ENCODE measurements at places on chromosomes 2 and 18.

- DNase-seq = no peak
These were observed 200.9 kb upstream of the PKDCC start for GRCh38 chr2:41846962-41847361.

- no peak for DNase-seq
These were observed 65.7 kb downstream of the RRM2 start for GRCh38 chr2:10188211-10188610.

DNA sequence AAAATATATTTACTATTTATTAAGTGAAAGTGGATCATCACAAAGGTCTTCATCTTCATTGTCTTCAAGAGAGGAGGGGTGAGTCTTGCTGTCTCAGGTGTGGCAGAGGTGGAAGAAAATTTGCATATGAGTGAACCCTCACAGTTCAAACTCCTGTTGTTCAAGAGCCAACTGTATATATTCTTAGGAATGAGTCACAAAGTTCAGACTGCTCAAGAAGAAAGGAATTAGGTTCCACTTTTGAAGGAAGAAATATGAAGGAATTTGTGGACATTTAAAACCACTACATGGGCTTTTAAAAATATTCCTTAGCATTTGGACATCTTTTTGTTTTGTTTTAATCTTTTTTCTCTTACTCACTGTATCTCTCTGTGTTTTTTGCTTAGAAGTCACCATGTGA is 212.6 kb downstream of the INSIG2 start:
- DNase-seq = no peak

DNA sequence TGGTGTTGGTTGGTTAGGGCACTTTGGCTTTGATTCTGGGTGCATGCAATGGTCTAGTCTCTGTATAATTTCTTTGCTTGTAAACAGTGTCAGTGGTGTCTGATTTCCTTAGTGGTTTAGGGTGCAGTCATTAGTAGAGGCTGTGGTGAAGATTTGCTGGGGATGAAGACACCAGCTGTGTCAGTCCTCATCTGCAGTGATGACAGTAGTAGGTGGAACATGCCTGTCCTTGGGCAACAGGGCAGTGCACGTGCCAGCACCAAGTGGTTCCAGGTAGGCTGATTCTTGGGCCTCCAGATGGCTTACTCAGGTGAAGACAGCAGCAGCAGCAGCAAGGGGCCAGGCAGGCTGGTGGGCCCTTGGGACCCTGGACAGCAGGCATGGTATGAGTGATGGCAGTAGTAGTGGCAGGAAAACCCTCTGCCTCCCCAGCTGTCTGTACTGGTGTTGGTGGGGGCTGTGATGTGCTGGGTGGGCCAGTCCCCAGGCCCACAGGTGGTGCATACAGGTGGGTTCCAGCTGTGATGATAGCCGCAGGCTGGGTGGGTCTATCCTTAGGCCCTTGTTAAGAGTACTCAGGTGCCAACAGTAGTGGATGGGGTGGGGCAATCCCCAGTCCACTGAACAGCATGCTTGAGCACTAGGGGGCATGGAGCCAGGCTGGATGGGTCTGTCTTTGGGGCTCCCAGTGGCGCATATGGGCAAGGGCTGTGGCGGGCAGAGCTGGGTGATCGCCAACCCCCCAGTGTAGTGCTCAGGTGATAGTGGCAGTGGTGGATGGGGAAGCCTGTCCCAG is 140.7 kb upstream of the THUMPD2 start:
- DNase-seq = no peak

GRCh38 chr2:21396252-21396651 is 272.5 kb downstream of the TDRD15 start:
- peak; percentile 50 for DNase-seq

DNA sequence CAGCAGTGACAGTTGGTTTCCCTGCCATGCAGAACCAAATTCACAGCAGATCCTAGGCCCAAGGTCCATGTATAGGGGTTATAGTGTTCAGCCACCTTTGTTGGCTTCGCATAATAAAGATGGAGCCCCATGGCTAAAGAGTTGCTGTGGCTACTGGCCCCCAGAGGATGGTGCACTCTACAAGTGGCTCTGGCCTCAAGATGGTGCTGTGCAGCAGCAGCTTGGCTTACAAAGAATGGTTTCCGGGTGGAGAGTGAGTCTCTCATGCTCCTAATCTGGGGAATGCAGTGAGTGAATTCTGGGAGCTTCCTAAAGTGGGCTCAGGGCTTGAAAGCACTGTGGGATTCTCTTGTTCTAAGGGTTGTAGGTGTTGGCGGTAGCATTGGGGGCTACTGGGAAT is 1199.7 kb downstream of the CNTNAP5 start:
- no peak for DNase-seq

- DNase-seq = peak; percentile 4
These were observed 27.4 kb upstream of the CHAC2 start for GRCh38 chr2:53740170-53740569.

DNA sequence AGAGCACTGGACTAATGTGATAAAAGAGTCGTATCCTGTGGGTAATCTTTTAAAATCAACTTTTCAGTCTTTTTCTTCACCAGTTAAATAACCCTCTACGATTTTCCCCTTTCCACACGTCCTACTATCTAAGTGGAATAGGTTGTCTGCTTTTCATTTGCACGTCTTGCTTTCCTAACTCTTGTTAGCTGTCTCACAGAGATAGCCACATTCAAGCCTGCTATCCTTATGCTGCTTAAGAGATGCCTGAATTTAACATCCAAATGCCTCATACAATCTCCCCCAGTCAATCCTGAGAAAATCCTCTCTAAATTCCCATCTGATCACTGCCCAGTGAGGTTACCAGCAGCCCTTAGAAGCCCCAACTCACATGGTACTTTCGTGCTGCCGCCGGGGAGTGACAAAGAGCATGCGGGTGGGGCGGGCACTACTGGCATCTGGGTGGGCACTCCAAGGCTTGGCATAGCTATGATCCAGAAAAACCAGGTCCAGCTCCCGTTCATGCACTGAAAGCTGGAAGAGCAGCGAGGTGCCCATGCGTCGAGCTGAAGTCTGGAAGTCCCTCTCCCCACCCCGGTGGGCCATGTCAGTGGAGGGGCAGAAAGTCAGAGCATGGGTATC is 1.5 kb downstream of the KANSL3 start:
- no peak for DNase-seq

DNA sequence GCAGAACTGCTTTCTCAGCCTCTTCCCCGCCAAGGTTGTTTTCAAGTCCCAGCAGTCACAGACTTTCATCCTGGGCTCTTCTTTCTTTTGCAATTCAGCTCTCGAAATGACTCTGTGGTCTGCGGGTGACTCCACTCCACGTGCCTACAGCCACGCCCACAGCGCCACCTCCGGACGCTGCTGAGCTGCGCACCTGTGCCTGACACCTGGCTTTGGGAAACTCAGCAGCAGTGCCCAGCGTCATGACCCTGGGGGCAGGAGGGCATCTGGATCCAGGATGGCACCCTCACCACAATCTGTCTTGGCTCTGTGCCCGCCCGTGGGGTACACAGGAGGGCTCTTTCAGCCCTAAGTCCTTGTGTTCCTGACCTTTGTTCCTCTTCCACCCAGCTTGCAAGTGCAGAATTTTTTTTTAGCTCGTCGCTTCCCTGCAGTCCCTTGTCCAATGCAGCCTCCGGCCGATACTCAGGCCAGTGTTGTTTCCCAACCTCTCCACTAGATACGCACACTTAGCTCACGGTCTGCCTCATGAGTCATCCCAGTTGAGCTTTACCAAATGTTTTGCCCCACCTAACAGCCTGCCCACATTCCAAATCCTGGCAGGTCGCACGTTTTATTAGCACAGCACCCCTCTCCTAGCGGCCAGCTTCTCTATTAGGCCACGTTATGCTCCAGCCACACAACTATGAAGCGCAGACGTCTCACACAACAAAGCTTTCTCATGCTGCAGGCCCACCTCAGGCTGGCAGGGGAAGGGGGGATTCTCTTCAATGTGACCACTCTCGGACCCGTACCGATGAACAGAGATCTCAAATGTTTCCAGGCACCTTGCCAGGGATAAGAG is 6.5 kb upstream of the CAPN10 start:
- DNase-seq = no peak

GRCh38 chr2:212135739-212136138 is 402.9 kb downstream of the ERBB4 start:
- peak; percentile 92 for DNase-seq

GRCh38 chr18:74739926-74740325 is 142.3 kb downstream of the ZNF407 start:
- DNase-seq = no peak

DNA sequence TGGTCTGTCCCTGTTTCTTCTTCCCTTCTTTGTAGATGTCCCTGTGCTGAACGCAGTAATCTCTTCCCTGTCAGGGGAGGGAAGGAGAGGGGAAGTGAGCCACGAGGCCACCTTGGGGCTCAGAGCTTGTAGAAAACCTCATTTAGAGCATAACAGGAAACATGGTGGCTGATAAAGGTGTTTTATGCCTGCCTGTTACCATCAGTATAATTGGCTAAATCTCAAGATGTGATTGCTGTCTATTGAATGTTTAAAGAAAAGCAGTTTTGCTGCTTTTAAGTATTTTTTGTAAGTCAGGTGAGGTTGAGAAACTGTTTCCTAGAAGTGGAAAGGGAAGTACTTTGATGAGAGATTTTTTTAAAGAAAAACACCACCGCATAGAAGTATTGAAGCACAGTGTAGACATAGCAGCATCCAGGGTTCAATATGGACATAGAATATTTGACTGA is 59.7 kb upstream of the PDK1 start:
- no peak for DNase-seq

- no peak for DNase-seq
These were observed 16.9 kb downstream of the LDLRAD4 start for GRCh38 chr18:13235421-13235831.

- DNase-seq = no peak
These were observed 9.4 kb upstream of the PAX3 start for GRCh38 chr2:222307978-222308730.

DNA sequence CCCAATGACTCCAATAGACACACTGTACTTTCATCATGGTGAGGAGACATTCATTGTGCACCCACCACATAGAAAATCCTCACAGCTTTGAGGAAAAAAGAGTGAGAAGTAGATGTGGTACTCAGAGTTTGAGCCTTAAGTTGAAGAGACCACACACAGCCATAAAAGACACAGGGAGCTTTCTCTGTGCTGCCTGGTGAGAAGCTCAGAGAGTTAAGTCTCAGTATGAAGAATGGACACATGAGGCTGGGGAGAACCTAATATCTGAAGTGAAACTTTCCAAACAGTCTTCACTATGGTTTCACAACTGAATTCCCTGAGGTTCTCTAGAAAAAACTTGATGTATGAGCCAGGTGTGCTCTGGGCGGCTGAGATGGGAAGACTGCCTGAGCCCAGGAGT is 237.9 kb downstream of the NBAS start:
- DNase-seq = no peak

DNA sequence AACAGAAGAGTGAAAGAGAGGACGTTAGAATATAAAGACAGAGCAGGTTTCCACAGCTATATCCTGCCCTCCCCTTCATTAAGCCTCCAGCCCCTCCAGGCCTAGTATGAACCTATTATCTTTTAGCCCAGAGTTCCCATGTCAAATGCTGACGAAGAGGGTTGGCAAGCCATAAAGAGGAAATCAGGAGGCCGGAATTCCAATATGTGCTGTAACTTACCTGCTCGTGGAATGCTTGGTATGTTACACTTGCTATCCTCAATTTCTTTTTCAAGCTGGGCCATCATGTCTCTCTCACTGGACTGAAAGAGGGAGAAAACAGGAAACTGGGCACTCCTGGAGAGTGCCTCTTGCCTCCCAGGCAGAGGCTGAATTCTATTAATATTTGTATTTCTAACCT is 264.1 kb downstream of the TRIB2 start:
- DNase-seq = no peak

GRCh38 chr2:29723255-29724001 is 198.0 kb downstream of the ALK start:
- no peak for DNase-seq

- no peak for DNase-seq
These were observed 45.1 kb downstream of the CCDC102B start for GRCh38 chr18:68842951-68843350.

DNA sequence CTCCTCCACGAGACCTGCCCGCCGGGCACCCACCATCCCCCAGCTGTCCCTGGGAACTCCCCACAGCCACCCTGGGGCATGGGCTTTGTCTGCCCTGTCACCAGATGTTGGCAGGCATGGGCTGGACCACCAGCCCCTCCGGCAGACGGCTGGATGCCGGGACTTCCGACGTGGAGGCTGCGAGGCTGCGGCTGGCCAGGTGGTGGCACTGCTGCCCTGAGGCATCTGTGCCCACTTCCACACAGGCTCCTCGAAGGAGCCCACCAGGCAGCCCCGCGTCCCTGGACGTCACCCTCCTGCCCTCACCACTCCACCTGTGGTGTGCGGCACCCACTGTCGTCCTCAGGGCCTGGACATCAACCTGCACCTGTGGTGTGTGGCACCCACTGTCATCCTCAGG is 319.9 kb upstream of the SALL3 start:
- peak; percentile 11 for DNase-seq

- no peak for DNase-seq
These were observed 30.3 kb upstream of the PRLH start for GRCh38 chr2:237536083-237536415.

GRCh38 chr18:45103319-45104048 is 422.8 kb downstream of the SETBP1 start:
- DNase-seq = no peak

- DNase-seq = no peak
These were observed 2.4 kb upstream of the CLEC4F start for GRCh38 chr2:70822843-70823242.

- DNase-seq = no peak
These were observed 7.9 kb downstream of the MAP3K2 start for GRCh38 chr2:127379712-127380355.

DNA sequence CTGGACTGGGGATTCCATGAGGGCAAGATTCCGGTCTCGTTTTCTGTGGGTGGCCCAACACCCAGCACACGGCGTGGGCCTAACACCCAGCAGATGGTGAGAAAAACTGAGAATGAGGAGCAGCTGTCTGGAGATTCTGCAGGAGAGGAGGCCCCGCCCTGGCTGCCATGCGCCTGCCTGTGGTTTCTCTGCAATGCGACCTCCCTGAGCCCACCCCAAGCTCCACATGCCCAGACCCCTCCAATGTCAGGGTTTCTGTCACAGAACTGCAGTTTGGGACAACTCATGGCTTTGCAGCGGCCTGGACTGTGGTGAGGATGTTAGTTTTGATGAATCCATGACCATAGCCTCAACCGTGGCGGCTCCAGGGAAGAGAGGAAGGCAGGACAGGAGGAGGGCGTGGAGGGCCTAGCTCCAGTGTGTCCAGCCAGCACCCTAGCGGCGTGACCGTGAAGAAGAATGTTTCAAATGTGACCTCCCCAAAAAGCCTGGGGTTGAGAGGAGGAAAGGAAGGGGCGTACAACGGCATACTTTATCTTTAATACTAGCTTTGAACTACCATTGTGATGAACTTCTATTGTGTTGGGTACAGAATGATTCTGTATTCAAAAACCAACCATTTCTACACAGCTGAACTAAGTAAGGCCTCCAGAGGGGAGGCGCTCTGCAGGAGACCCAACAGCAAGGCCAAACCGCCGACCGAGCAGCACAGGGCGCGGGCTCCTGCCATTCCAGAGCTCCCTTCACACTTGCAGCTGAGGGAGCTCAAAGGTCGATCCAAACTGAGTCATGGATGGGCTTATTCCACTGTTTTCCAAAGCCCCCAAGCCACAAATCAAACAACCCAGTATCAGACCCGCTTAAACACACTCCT is 3.4 kb downstream of the PXDN start:
- no peak for DNase-seq
